Stimulated activated CD4-positive, alpha-beta T cell treated with anti-CD3 and anti-CD28 coated beads, Interleukin-12 subunit alpha, Interleukin-12 subunit beta, amount 100 ng/mL, for 24 hours (primary cell): ENCODE measurements at places on chromosomes 5 and 9.

DNA sequence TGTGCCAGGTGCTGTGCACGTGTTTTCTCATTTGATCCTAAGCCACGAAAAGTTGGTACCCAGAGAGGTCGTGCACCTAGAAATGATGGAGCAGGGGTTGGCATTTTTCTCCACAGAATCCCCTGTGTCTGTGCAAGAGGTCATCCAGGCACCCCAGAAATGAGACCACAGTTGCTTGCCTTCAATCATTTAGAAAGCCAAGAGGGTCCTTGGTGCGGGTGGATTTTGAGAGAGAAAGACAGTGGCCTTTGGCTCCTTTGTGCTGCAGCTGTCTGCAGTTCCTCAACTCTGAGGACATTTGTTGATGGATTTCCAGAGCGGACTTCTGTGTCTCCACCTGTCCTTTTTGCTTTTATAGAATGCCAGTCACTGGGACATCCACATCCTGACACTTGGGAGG, 33.8 kb upstream of the SPRY4 start:
- DNase-seq: no peak

GRCh38 chr9:38626006-38626405, 5.6 kb upstream of the ANKRD18A start:
- no peak for DNase-seq

GRCh38 chr5:124621279-124621678, 125.2 kb downstream of the ZNF608 start:
- no peak for DNase-seq

GRCh38 chr9:34048727-34049629, at the start of gene UBAP2:
Gene UBAP2 (minus strand): TSS chr9:34048887. CDS start chr9:34017148, 31,739 bp downstream.
- DNase-seq: peak; percentile 94

- DNase-seq: no peak
Observed at GRCh38 chr5:75611311-75612225, at the start of gene ANKDD1B. Gene ANKDD1B (plus strand): TSS chr5:75611453. CDS start chr5:75611635, 182 bp downstream.

DNA sequence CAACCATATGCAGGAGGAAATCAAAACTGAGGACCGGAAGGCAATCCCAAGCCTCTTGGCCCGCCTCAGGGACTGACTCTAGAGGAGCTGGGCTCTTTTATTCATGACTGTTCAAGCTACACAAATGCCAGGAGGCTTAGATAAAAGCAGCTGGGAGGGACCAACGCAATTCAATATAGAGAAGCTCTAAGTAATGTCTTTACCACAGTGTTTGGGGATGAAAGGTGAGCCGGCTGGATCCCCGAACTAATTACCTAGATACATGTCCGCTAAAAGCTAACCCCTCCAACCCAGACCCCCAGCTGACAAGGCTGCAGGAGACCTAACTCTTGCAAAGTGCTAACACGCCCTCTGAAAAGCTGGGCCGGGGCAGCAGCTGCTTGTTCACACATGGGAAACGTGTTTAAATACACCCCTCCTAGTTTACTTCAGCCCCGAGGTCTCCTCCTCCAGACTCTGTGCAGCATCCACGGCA, 67.5 kb downstream of the TLE1 start:
- DNase-seq: no peak

DNA sequence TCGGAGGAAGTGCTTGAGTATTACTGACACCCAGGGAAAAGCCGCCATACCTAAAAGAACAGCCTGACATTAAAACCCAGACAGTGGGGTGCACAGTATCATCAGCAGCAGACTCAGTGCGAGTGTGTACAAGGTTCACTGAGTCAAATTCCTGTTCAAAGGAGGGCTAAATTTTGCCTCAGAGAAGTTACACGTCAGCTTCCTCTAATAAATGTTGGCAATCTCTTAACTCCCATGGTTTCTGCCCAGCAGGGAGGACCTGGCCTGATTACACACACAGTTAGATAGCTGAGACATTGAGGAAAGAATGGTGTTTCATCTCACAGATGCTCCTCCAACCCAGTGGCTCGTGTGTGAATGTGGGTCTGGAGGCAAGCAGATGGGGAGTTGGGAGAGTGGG, 38.2 kb downstream of the NIPSNAP3B start:
- DNase-seq: no peak

GRCh38 chr5:19172926-19173470, 815.0 kb downstream of the CDH18 start:
- DNase-seq: no peak

DNA sequence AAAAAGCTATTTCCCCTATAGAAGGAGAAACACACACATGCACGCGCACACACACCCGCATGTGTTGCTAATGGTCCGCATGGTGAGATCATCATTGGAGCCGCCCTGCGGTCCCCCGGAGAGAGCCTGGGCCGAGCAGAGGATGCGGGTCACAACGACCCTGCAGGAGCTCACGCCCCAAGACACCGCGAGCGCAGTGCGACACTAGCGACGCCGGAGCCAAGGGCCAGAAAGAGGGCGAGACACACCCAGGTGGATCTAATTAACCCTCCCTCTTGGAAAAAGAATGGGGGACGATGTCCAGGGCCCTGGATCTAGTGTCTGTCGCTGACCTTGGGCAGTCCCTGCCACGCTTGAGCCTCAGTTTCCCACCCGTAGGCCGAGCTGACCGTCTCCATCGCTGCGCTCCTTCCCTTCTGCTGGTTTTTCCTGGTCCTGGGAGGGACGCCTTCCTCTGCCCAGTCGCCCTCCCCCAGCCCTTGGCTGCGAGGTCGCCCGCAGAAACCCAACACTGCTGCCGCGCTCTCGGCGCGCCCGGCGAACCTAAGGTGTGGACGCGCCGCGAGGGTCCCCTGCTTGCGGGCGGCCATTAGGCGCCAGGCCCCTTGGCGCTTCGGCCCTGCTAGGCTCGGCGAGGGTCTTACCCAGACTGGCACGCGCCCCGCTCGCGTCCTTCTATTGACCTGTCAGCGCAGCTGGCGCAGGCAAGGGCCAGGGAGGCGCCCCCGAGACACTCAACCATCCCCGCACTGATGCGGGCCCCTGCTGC, 47.5 kb upstream of the RNF20 start:
- no peak for DNase-seq

- DNase-seq: no peak
Observed at GRCh38 chr5:97554977-97555643, 372.1 kb upstream of the RIOK2 start.

DNA sequence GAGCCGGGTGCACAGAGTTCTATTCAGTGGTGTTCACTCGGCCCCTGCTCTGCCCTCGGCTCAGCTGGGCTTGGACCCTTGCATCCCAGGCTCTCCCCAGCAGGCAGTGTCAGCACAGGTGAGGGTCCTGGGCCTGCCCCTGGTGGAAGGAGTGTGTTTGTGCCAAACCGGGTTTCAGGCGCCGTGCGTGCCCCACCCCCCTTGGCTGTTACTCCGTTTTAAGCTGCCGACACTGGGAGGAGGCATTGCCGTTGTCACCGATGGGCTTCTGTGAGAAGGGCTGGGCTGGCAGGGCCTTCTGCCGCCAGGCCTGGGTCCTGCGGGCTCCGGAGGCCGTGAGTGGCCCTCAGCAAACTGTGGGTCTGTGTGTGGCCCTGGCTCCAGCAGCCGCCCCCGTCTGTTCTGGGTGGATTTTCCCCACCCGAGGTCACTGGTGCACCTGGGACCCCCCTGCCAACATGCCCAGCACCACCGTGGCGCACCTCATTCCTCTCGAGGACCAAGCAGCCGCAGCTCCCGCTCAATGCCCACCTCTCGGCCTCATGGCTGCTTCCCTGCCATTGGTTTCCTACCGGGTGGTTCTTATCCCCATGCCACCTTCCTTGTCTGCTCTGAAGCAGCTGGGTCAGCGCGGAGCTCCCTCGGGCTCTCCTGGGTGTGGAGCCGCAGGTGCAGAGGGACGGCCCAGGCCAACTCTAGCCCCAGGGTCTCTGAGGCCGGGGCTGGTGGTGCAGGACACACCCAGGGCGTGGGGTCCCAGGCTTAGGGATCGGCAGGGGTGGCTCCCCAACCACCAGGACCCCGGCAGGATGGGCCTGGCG, 44.3 kb upstream of the EXOC3 start:
- no peak for DNase-seq

DNA sequence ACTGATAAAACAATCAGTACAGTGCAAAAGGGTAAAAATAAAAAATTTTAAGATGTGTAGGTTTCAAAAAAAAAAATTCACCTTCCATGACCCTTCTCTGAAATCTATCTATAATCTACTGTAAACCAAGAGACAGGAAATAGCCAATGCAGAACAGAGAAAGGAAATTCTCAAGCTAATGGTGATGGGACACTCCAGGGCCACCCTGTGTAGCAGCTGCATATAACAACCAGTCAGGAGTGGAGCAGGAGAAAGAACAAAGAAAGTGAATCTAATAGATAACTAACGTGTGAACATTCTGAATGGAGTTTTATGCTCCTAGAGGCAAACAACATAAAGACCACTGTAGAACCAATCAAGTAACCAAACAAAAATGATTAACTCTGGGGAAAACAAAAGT, 16.6 kb downstream of the SPTLC1 start:
- DNase-seq: no peak

DNA sequence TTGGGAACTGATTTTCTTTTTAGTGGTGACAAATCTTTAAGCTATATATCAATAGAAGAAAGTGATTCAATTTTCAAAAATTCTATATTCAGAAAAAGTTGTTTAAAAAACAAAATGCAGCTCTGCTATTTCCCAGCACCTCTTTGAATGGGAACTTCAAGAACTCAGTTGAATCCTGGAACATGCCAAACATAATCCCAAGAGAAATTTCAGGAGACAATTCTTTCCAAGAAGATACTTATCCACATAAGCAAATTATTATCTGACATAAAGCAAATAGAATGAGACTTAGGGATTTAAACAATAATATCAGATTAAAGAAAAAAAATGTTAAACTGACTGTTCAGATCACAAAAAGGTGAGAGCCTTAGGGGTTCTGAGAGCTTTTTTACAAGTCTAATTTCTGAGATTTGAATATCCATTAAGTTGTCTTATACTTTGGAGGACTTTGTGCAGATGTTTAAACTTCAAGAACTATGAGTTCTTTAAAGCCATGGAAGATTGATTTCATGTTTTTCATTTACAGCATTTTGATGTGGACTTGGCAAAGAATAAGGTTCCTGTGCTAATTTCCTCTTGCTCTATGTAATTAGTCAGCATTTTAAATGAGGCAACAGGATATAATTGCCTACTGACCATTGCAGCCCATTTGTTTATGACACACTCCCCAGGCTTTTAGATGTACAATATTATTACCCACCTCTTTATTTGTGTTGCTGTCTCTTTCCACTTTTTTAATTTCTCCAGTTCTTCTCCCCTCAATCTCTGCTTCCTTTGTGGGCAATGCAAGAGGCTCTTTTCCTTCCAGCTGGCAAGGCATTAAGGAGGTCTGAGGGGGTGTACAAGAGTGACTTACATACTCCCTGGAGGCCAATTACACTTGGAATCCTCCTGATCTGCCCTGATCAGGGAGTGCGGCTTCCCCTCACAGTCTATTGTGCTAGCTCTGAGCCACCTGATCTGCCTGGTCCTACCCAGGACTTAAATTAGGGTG, 419.1 kb downstream of the NR2F1-AS1 start:
- no peak for DNase-seq

- DNase-seq: no peak
Observed at GRCh38 chr5:101288633-101289032, 385.6 kb upstream of the ST8SIA4 start.

DNA sequence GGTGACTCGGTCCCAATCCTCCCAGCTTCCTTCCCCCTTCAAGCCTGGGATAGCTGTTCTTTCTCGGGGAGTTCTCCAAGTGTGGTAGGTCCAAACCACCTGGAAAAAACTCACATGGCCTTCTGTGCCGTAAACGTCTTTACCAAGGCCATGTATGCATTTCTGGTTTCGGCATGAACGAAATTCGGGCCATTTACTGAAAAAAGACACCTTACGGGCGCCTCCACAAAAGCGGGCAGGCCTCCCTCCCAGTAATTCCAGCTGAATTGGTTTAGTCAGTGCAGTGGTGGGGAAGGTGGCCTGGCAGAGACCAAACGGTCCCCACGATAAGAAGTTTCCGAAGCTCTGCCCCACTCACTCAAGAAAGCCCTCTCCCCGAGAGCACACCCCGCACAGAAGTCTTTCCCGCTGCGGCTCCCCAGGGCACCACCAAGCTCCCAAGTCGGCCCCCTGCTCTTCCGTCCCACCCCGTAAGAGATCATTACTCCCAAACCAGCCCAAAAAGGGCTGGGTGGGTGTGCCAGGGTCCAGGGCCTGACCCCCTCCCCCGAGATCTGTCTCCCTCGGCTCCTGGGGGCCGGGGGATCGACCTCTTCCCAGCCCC, 86.3 kb upstream of the MELK start:
- DNase-seq: no peak
